ENCODE measurements at places on chromosomes 13 and 19.

- DNase-seq: no peak
Measured at GRCh38 chr13:98475522-98475921, 101.4 kb downstream of the STK24 start.

DNA sequence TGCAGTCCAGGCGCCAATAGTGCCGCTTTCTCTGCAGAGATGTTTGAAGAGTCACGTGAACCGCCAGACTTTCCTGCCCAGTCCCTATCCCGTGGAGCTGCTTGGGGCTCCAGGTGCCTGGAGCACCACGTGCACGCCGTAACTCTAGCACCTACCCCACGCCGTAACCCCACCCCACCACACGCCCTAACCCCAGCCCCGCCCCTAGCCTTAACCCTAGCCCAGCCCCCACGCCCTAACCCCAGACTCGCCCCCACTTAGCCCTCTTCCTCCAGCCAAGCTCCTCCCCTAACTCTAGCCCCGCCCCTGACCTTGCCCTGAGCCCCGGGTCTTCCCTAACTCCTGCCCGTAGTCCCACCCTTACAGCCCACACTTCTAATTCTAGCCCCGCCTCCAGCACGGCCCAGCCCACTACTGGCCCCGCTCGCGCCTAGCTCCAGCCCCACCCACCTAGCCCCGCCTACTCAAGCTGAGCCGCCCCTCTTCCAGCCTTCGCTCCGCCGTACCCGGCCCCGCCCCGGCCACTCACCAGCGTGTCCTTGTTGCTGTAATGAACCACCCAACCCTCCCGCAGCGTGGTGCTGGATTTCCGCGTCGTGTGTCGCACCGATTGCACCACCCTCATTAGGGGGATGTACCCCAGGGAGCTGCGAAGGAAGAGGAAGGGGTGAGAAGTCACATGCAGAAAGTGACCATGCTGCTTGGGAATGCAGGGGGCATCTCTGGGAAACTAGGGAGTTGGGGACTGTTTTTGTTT is 19.5 kb downstream of the PRKD2 start:
- DNase-seq: peak; percentile 46

- DNase-seq: no peak
Measured at GRCh38 chr19:30367006-30367405, 5.2 kb upstream of the ZNF536 start.

- DNase-seq: peak; percentile 88
Measured at GRCh38 chr13:75480671-75481175, 1.2 kb downstream of the TBC1D4 start.

All from DMS53 (cell line).